ENCODE measurements at places on chromosomes 12 and 14.

- peak; percentile 53 for DNase-seq
Observed at GRCh38 chr12:110039085-110039807, 9.1 kb downstream of the C12orf76 start.

- DNase-seq, result no peak
Observed at GRCh38 chr12:76563061-76563460, 3.5 kb upstream of the OSBPL8 start.

- DNase-seq, result peak; percentile 22
Observed at GRCh38 chr12:107515446-107515958, 170.1 kb upstream of the PWP1 start.

DNA sequence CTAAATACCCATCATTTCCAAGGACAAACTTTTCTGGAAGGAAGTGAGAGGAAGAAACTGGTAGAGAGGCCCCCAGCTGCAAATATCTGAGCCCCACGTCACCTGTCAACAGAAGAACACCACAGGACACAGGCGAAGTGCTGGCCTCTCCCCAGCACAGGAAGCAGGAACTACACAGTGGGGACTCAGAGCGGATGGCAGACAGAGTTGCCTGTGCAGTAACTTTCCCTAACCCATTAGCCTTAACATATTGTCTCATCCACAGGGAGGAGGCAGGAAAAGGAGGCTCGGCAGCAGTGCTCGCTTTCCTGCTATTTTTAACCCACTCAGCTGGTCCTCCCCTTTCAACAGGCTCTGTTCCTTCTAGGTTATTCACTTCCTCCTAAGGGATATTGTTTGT lies 111.5 kb upstream of the TMPO start:
- DNase-seq, result no peak

- DNase-seq, result no peak
Observed at GRCh38 chr14:91146661-91147060, 32.8 kb downstream of the DGLUCY start.

Data from activated CD4-positive, alpha-beta memory T cell treated with anti-CD3 and anti-CD28 coated beads, Interleukin-2, amount 10 ng/mL, durations not matched to agents 7 days and 5 days (primary cell).